Esophagus muscularis mucosa (tissue), 4 donors: ENCODE measurements at places on chromosomes 16 and 17. TPM values are rescaled to one million over a fixed set of nuclear protein-coding genes. Genes with fewer than 3 reads are reported as not detected.

GRCh38 chr16:1152123-1152638, 725 bp upstream of the CACNA1H start:
- DNase-seq = no peak

GRCh38 chr17:76071531-76072147, 678 bp downstream of the SRP68 start:
- DNase-seq = no peak

DNA sequence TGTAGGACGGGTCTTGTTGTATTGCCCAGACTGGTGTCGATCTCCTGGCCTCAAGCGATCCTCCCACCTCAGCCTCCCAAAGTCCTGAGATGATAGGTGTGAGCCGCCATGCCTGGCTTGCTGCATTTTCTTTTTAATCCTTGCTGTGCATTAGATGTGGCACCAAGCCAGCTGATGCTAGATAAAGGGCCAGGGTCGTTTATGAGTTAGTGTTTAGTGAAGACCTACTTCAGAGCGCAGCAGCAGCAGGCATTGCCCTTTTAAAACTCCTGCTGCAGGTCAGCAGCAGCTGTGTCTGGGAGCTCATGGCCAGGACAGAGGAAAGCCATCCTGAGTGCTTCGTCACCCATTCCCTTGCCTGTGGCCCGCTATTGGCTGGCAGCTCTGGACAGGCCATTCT, 237.3 kb downstream of the CCDC182 start:
- DNase-seq = no peak

- DNase-seq = no peak
Measured at GRCh38 chr16:4160658-4161430, 44.6 kb upstream of the ADCY9 start.

- no peak for DNase-seq
Measured at GRCh38 chr16:55810451-55810961, 22.4 kb downstream of the CES1 start.

- DNase-seq = no peak
Measured at GRCh38 chr17:55437159-55437605, 15.5 kb upstream of the MMD start.

The PLD6 gene
- total RNA-seq = 9.7 TPM
